ENCODE measurements at places on chromosomes 6 and 20.

DNA sequence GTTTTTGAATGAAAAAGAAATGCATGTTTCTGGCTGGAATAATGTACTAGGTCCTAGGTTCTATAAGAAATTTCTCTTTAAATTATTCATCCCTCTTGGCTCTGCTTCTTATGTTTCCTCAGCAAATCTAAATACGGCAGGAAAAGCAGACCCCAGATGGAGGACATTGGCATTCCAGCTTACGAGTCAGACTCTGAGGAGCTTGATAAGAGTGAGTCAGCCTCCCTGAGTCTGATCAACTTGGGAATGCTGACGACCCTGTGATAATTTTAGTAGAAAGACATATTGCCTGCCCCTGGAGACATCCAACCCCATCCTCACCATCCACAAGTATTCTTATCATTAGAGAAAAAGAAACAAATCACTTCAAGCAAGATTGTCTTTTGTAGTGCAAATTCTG lies 509.7 kb upstream of the MARCKS start:
- no peaks in the 10 kb centered on the region for H3K36me3 ChIP-seq
- H3K27me3 ChIP-seq, result no peaks in the 10 kb centered on the region
- H3K27ac ChIP-seq, result no peak overlapping the region
- no peaks in the 10 kb centered on the region for H3K4me1 ChIP-seq
- H3K4me3 ChIP-seq, result no peak overlapping the region

GRCh38 chr6:81808851-81809570 lies 56.5 kb upstream of the TENT5A start:
- no peak overlapping the region for H3K4me3 ChIP-seq
- H3K27ac ChIP-seq, result no peak overlapping the region
- peak; percentile 7 for DNase-seq
- H3K4me1 ChIP-seq, result no peaks in the 10 kb centered on the region
- no peaks in the 10 kb centered on the region for H3K36me3 ChIP-seq
- no peaks in the 10 kb centered on the region for H3K27me3 ChIP-seq

DNA sequence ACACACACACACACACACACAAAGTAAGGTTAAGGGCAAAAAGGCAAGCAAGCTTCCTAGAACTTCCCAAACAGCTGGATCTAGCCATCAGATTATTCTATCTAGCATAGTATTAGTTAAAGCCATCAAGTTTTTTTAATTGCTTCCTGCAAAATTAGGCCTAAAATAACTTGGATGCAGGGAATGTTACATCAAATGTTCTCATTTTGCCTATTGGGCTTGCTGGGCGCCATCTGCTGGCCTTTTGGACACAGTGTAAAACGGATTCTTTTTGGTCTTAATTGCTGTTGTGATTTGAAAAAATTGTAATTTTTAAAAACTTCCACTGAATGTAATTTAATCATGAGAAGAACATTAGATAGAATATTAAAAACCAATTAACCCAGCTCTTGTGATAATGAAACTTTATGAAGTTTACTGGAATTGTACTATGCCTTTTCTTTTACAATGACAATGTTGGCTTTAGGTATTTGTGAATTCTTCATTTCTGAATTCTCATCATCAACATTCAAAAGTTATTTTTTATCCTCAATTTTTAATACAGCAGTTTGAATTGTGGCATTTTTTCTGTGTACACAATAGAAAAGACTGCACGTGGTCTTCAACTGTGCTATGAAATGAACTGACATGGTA lies 6.8 kb downstream of the MKKS start:
- no peak overlapping the region for H3K27ac ChIP-seq
- H3K4me3 ChIP-seq, result no peak overlapping the region
- DNase-seq, result peak; percentile 80
- peaks cover 6% of the 10 kb centered on the region for H3K36me3 ChIP-seq
- peaks cover 1% of the 10 kb centered on the region for H3K4me1 ChIP-seq

GRCh38 chr6:131062241-131063027 lies 611 bp downstream of the EPB41L2 start:
- H3K36me3 ChIP-seq, result no peaks in the 10 kb centered on the region
- peak overlapping the region; percentile 86 for H3K27ac ChIP-seq
- DNase-seq, result peak; percentile 40
- no peaks in the 10 kb centered on the region for H3K27me3 ChIP-seq

GRCh38 chr20:4836473-4836872 lies 114.8 kb downstream of the PRND start:
- H3K27ac ChIP-seq, result no peak overlapping the region
- H3K36me3 ChIP-seq, result no peaks in the 10 kb centered on the region
- peaks cover 3% of the 10 kb centered on the region for H3K4me1 ChIP-seq
- DNase-seq, result no peak
- no peak overlapping the region for H3K4me3 ChIP-seq

- peaks cover 15% of the 10 kb centered on the region for H3K4me1 ChIP-seq
- H3K27me3 ChIP-seq, result no peaks in the 10 kb centered on the region
- H3K4me3 ChIP-seq, result no peak overlapping the region
- H3K27ac ChIP-seq, result no peak overlapping the region
- peaks cover 4% of the 10 kb centered on the region for H3K36me3 ChIP-seq
Measured at GRCh38 chr6:111738631-111739030, 133.0 kb upstream of the TRAF3IP2 start.

DNA sequence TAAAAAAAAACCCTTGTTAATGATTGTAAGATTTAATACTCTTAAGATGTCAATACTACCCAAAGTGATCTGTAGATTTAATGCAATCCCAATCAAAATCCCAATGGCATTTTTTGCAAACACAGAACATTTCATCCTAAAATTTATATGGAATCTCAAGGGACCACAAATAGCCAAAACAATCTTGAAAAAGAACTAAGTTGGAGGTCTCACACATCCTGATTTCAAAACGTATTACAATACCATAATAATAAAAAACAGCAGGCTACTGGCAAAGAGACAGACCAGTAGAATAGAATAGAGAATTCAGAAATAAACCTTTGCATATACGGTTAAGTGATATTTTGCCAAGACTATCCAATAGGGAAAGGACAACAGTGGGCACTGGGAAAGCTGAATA lies 331.9 kb upstream of the JARID2 start:
- no peak overlapping the region for H3K27ac ChIP-seq
- DNase-seq, result no peak
- no peak overlapping the region for H3K4me3 ChIP-seq
- no peaks in the 10 kb centered on the region for H3K4me1 ChIP-seq
- H3K36me3 ChIP-seq, result no peaks in the 10 kb centered on the region
- H3K27me3 ChIP-seq, result no peaks in the 10 kb centered on the region

DNA sequence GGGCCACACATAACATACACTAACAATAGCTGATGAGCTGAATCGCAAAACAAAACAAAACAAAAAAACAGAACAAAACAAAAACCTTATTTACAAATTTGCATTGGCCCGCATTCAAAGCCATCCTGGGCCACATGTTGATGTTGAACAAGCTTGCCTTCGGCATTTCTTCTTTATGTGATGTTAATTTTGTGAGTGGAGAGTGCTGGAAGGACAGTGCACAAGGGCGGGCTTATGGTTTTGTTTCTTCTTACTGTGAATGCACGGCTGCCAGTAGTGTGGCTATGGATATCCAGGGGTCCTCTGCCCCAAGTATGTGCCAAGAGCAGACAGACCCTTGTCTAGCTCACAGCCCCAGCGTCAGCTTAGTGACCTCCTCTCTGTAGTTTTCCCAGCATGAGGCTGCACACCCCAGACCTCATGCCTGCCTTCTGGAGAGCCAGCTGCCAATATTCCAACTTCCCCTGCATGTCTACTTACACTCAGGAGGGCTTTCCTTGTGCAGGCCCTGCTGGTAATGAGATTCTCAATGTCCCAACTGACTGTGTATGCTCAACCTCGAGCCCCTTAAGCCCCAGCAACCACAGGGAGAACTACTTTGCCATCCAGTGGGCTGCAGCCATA lies 24.9 kb downstream of the ZNF292 start:
- H3K36me3 ChIP-seq, result peaks cover 10% of the 10 kb centered on the region
- no peak overlapping the region for H3K27ac ChIP-seq
- peaks cover 6% of the 10 kb centered on the region for H3K4me1 ChIP-seq
- no peak for DNase-seq

DNA sequence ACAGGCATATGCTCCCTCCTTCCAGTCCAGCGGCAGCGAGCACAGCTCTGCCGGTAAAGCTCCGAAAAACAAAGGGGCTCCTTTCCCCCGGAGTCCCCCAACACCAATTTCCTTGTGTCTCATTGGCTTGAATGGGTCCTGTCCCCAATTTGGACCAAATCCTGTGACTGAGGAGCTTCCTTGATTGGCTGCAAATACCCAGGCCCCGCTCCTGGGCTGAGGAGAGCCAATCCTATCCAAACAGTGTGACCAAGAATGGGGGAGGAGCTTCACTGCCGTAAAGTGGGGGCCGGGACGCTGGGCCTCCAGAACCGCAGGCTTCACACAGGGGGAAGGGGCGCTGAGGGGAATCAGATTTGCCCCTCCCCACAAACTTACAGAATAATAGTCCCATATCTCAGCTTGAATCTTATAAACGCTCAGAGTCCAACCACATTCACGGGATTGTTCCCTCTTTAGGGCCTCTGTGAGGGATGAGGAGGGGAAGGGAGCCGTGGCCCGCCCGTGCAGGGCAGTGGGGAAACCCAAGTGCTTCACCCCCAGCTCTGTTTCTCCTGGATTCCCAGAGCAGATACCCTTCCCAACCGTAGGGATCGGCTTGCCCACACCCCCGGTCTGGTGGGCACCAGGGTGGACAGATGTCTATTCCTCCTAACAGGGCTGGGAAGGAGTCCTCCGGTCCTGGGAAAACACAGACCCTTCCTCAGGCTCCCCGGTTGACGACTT lies 141.0 kb upstream of the MLN start:
- no peak for DNase-seq
- no peak overlapping the region for H3K27ac ChIP-seq
- H3K4me3 ChIP-seq, result no peak overlapping the region
- peaks cover 90% of the 10 kb centered on the region for H3K27me3 ChIP-seq
- no peaks in the 10 kb centered on the region for H3K4me1 ChIP-seq

GRCh38 chr20:60428651-60429050 lies 470.4 kb downstream of the CDH26 start:
- H3K4me3 ChIP-seq, result no peak overlapping the region
- no peaks in the 10 kb centered on the region for H3K27me3 ChIP-seq
- H3K36me3 ChIP-seq, result no peaks in the 10 kb centered on the region
- no peak for DNase-seq
- no peak overlapping the region for H3K27ac ChIP-seq

DNA sequence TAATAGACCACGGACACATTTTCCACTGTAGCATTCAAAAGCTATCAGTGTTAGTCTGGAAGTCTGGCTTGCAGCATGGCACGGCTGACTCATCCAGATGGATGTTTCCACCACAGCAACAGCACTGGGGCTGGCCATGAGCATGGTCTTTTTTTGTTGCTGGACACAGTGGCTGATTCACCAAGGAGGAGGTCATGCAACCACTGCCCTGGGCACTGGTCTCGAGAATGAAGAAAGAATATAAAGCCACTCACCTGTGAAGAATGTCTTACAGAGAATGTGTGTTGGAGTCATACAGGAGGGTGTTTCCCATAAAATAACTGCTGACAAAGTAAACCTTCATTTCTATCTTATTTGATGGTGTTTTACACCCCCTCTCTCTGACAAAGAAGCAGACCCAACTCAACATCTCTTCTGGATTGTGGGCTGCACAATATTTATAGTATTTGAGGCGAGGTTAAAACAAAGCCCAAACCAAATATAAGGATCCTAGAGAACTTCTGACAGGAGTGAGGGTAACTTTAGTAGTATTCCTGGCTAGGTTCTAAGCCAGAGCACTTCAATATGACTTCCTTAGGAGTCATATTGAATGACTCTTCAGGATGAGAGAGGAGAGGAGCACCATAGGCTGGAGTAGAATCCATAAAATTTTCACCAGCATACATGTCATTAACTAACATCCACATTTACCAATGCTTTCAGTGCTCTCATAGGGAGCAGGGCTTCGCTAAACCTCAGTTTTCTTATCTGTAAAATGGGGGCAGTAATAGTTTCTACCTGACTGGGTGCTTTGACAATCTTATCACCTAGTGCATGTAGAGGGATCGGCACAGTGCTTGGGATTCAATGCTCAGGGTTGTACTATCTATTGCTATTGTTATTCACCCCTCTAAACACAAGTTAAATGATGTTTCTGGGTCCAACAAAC lies 121.4 kb downstream of the KIF13A start:
- H3K4me3 ChIP-seq, result peak overlapping the region; percentile 27
- peak; percentile 97 for DNase-seq
- H3K36me3 ChIP-seq, result no peaks in the 10 kb centered on the region
- peaks cover 8% of the 10 kb centered on the region for H3K4me1 ChIP-seq

DNA sequence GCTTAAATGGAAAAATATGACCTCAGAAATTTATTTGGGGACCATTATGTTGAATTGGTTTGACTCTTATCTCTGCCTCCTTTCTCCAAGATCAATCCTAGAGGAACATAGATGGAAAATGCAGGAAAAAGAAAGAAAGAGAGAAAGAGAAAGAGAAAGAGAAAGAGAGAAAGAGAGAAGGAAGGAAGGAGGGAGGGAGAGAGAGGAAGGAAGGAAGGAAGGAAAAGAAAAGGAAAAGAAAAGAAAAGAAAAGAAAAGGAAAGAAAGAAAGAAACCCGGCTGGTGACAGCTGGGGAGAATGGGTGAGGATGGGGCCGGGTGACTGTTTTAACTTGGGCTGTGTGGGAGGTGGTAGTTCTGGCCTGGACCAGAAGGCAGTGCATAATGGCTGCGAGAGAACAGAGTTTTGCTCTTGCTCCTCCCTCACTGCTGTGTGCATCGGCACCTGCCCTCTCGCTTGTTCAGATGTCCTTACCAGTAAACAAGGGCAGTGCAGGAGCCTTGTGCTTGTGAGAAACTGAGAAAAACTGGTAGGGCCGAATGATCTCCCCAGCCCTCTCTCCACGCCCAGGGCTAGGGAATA lies 24.7 kb downstream of the GLO1 start:
- no peak for DNase-seq
- no peak overlapping the region for H3K27ac ChIP-seq
- H3K27me3 ChIP-seq, result no peaks in the 10 kb centered on the region
- peaks cover 19% of the 10 kb centered on the region for H3K36me3 ChIP-seq
- H3K4me1 ChIP-seq, result peaks cover 2% of the 10 kb centered on the region

DNA sequence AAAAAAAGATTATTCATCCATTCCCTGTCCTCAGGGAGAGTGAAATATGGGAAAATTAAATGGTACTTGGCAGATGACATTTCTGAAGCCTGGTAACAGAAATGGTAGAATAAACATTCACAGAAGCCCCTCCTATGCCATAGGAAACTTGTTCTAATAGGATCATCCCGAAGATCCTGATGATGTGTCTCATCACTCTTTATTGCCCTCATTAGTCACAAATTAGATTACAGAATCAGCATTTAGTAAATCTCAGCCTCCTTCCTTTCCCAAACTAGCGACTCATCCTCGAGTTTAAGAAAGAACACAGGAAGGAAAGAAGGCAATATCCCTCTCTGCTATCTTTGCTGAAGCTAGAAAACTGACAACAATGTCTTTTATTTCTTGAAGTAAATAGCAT lies 154.4 kb downstream of the TMEM200A start:
- no peak overlapping the region for H3K27ac ChIP-seq
- H3K4me3 ChIP-seq, result no peak overlapping the region
- H3K4me1 ChIP-seq, result no peaks in the 10 kb centered on the region
- no peaks in the 10 kb centered on the region for H3K27me3 ChIP-seq
- H3K36me3 ChIP-seq, result no peaks in the 10 kb centered on the region
- no peak for DNase-seq

GRCh38 chr20:45833883-45834796 lies 541 bp downstream of the SNX21 start:
- peak overlapping the region; percentile 67 for H3K27ac ChIP-seq
- H3K4me3 ChIP-seq, result peak overlapping the region; percentile 81
- H3K4me1 ChIP-seq, result peaks cover 14% of the 10 kb centered on the region
- peaks cover 12% of the 10 kb centered on the region for H3K36me3 ChIP-seq
- DNase-seq, result peak; percentile 77

- H3K4me1 ChIP-seq, result no peaks in the 10 kb centered on the region
- H3K27me3 ChIP-seq, result no peaks in the 10 kb centered on the region
- H3K27ac ChIP-seq, result no peak overlapping the region
- DNase-seq, result no peak
- H3K36me3 ChIP-seq, result no peaks in the 10 kb centered on the region
Measured at GRCh38 chr6:67016921-67017460, 1310.0 kb upstream of the EYS start.
